ENCODE measurements at places on chromosomes 6 and 20.

- no peak for DNase-seq
Measured at GRCh38 chr6:67068781-67069180, 1361.8 kb upstream of the EYS start.

GRCh38 chr6:152087701-152088100 is 280.2 kb downstream of the ESR1 start:
- DNase-seq, result no peak

DNA sequence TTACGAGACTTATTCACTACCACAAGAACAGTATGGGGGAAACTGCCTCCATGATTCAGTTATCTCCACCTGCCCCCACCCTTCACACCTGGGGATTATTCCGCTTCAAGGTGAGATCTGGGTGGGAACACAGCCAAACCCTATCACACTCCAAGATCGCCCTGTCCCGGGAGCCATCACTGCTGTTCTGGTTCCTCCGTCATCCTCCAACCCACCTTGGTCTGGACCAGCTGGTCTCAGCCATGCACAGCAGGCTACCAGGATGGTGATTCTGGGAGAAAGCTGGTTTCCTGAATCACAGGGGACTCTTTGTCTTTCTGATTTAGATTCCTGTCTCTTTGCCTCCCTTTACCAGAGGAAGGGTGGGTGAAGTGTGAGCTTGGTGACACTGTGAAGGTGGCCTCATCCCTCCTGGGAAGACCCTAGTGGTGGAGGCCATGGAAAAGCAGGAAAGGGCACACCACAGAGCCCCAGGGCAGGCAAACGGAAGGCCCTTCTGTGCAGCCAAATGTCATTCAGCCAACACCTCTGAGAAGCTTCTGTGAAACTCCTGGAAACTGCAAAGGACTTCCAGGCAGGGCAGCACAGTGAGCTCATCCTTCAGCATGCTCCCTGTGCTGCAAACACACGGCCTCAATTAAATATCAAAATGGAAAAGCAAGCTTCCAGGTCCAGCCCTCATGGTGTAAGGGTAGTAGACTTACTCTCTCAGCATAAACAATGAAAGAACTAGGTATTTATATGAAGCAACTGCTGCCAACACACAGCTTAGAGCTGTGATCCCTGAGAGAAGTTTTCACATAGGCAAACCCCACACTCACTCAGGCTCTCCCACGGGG is 169.8 kb downstream of the ANKRD60 start:
- no peak for DNase-seq

DNA sequence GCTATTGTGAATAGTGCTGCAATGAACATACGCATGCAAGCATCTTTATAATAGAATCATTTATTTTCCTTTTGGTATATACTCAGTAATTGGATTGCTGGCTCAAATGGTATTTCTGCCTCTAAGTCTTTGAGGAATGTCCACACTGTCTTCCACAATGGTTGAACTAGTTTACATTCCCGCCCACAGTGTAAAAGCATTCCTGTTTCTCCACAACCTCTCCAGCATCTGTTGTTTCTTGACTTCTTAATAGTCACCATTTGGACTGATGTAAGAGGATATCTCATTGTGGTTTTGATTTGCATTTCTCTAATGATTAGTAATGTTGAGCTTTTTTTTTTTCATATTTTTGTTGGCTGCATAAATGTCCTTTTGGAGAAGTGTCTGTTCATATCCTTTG is 208.7 kb downstream of the PHF3 start:
- DNase-seq, result no peak

DNA sequence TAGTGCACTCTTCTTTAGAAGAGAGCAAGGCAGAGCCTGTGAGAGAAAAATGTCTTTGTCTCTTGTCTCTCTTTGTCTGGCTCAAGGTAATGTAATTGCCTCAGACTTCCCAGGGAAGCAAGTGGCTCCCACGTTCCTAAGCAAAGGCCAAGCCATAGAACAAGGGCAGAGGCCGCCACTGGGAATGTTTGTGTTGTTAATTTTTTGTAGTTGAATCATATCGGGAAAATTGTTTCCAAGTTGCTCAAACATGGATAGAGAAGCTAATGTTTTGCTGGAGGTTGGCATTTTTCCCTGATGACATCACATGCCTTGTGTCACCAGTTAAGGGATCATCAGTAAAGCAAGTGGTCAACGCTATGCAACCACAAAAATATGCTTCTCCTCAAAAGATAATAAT is 211.5 kb upstream of the FOXA2 start:
- DNase-seq, result no peak

- no peak for DNase-seq
Measured at GRCh38 chr6:15483060-15483459, 179.8 kb downstream of the DTNBP1 start.

DNA sequence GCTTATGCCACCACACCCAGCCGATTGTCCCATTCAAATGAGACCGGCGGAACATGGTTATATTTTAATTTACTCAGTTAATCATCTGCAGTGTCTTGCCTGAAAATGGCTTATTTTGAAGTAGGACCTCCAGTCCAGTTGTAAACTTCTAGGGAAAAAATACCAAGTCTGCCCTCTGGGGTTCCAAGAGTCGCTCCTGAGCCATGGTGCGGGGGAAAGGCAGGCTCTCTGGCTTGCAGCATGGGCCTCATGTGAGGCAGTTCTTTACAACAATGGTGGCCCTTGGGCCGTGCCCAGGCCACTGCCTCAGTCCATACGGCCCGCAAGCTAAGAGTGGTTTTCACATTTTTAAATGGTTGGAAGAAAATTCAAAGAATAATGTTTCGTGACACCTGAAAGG is 62.7 kb upstream of the XRN2 start:
- no peak for DNase-seq

DNA sequence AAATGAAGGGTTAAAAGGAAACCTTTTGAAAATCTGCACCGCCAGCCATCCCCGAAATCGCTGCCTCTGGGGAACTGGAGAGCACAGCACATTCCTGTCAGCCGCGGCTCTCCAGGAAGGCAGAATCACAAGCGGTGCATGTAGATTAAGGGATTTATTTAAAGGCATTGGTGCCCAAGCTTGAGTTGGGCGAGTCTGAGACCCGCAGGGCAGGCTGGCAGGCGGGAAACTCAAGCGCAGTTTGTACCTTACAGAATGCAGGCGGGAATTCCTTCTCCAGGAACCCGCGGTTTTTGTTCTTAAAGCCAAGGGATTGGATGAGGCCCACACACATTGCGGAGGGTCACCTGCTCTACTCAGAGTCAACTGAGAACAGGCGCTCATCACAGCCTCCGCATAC is 10.8 kb downstream of the GPR31 start:
- DNase-seq, result no peak

DNA sequence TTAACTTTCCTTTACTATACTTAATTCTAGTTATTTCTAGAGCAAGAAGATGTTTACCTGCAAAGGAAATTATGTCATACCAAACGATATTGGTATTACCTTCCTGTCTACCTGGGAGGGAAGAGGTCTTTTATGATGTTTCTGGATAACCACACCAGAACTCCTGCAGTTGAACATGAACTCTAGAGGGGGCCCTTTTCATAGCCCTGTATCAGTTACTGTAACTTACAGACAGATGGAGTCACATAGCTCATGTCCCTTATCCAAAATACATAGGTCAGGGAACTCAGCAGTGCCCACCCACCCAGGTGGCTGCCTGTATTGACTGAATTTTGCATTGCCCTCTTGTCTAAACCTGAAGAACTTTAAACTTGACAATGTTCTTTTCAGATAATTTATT is 35.1 kb upstream of the MYL9 start:
- no peak for DNase-seq

All from T follicular helper cell (primary cell).